ENCODE measurements at places on chromosomes 7 and 10.

DNA sequence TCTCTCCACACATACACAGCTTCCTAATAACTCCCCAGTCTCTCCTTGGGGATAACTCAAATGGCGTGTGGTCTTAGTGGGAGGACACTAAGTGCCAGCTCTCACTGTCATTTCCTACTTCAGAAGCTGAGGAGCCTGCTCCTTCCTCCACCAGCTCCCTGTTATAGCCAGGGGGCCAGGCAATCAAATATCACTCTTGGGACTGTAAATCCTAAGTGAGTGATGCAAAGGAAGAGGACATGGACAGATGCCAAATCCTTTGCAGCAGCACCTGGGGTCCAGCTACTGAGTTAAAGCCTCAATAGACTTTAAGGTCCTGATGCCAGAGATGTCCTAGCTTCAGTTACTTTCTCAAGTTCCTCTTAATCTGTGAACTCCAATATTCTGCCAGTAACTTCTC is 34.1 kb downstream of the SEM1 start:
- DNase-seq, result no peak

GRCh38 chr7:127807829-127808228 is 155.8 kb downstream of the SND1 start:
- DNase-seq, result no peak

- no peak for DNase-seq
These were observed 45.1 kb downstream of the CHN2 start for GRCh38 chr7:29239638-29240037.

GRCh38 chr10:83427101-83427500 is 712.2 kb upstream of the GHITM start:
- no peak for DNase-seq

DNA sequence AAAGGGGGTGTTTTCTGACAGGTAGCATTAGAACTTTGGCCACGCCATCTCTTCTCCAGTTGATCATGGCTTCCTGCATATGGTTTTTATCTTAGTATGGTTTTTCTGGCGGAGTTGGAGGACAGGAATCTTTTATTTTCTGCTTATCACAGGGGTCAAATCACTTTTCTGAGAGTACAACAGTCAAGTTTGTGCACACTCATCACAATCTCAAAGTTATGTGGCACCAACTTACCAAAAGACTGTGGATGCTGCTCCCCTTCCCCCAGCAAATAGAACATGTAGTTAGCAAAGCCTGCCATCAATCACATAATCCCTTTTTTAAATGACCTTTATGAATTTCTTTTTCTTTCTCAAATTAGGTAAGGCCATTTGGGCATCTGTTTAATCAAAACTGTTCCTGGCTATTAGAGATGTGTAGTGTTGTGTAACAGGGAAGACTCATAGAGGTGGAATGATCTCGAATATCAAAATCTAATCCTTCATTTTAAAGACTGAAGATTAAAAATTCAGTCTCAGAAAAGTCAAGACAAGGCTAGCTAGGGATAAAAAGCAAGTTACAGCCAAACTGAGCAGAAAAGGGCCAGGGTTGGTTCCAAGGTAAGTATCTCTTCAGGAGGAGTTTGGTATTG is 3.8 kb upstream of the CH25H start:
- no peak for DNase-seq

DNA sequence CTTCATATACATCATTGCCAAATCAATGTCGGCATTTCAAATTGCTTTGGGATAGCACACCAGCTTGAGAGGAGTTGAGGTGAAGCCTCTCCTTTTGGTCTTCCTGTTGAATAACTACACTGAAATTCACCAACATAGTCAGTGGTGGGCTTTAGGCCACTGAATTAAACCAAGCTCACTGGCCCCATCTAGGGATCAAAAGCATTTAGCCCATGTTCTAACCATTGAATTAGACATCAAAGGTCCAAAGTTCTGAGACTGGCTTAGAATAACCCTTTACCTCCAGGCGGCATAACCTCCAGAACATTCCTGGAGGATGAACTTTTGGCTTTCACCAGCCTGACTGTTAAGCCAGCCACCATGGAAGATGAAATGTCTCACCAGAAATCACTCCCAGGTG is 54.6 kb downstream of the BPGM start:
- DNase-seq, result no peak

- DNase-seq, result no peak
These were observed 3.0 kb upstream of the CYP2W1 start for GRCh38 chr7:979886-980571.

GRCh38 chr7:99573257-99573656 is 14.8 kb downstream of the ZNF655 start:
- no peak for DNase-seq

GRCh38 chr7:94883616-94884015 is 23.8 kb upstream of the PPP1R9A start:
- no peak for DNase-seq

GRCh38 chr7:27146491-27147198 is 929 bp downstream of the HOXA6 start:
- DNase-seq, result no peak

DNA sequence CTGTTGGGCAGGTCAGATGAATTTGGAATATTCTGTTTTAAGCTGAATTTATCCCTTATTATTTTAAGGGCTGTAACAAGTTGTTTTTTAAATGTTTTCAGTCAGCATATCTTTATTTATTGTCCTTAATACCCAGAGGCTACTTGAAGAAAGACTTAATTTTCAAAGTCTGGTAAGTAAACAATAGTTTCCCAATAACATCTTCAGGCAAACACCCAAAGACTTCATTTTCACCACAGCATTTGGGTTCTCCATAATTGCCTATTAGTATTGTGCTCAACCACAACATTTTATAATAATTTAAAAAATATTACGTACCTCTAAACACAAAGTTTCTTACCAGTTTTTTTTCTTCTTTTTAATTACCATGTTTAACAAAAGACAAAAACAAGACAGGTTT is 60.0 kb upstream of the MKLN1 start:
- no peak for DNase-seq

GRCh38 chr7:101173752-101174244 is 6.3 kb downstream of the NAT16 start:
- peak; percentile 85 for DNase-seq

- no peak for DNase-seq
These were observed 179.3 kb downstream of the TFEC start for GRCh38 chr7:115851291-115851690.

GRCh38 chr7:44281811-44282600 is 43.4 kb downstream of the CAMK2B start:
- peak; percentile 38 for DNase-seq

GRCh38 chr10:100395626-100396025 is 48.6 kb downstream of the SCD start:
- no peak for DNase-seq

DNA sequence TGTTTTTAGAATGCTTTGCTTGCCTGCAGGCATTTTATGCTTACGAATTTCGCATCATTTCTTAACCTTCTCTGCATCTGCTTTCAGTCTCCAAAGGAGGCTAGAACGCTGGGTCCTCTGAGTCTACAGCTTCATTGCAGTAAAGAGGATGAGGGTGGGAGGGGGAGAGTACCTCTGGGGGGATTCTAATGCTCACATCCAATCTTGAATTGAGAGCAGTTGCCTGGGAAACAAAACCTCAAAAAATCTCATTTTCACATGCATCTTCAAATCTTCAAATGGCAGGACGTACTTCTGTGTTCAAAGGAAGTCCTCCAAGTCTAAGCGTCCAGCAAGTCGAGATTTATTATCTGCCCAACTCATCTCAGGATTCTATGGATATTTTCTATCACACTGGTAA is 100.7 kb upstream of the PRKCQ start:
- DNase-seq, result no peak

- DNase-seq, result no peak
These were observed 265.5 kb downstream of the ANKRD30A start for GRCh38 chr10:37390926-37391325.

DNA sequence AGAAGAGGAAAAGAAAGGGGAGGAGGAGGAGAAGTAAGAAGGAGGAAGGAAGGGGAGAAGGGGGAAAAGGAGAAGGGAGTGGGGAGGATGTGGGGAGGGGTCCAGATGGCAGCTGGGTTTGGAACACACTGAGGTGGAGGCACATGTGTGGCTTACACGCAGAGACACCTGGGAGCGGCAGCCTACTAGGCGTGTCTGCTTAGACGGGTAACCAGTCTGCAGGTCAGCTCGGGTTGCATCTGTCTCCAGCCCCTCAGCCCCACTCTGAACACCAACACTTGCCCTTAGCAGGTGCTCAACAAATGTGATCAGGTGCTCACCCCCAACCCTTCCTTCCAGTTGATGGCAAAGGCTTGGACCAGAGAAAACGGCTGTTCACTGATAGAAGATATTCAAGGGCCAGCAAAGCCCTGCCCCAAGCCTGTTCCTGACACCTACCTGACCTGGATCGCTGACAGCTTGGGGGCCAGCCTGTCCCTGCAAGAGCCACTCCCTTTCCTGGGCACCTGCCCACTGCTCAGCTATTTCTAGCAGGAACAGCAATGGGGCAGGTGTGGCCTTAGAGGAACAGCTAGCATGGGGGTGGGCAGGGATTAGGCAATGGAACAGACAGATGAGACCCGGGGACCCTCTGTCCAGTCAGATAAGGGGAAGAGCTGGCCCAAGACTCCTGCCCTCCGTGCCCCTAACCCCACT is 70.5 kb downstream of the SH3PXD2A start:
- no peak for DNase-seq

- DNase-seq, result no peak
These were observed 181.8 kb upstream of the MDFIC start for GRCh38 chr7:114740095-114740494.

GRCh38 chr10:1255118-1255517 is 198.9 kb downstream of the WDR37 start:
- DNase-seq, result no peak

- no peak for DNase-seq
These were observed 626.3 kb downstream of the POM121L12 start for GRCh38 chr7:53661645-53662217.

DNA sequence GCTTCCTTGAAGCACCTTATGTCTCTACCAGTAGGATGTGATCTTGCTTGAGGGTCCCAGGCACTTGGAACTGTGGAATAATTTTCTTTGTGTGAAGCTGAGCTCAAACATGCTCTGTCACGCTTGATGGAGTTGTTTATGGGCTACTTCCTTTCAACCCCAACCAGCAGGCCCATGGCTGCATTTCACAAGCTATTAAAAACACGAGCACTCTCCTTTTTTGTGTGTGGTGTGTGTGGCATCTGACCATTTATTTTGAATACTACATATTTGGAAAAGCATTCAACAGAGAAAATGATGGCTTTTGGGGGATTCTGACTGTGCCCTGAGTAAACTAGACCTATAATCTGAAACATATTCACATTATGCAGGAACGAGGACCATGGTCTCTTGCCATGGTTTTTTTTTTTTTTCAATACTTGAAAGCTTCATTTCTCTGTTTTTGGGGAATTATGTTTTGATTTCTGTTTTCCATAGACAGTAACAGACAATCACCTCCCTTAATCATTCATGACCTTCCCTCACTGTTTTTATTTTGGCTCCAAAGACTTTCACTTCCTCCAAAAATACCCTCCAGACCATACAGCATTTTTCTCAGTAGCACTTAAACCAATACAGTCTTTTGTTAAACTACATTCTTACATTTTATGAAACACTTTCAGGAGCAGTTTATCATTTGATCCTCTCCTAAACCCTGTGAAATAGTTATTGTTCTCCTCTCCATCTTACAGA is 233.6 kb upstream of the BMPER start:
- no peak for DNase-seq

DNA sequence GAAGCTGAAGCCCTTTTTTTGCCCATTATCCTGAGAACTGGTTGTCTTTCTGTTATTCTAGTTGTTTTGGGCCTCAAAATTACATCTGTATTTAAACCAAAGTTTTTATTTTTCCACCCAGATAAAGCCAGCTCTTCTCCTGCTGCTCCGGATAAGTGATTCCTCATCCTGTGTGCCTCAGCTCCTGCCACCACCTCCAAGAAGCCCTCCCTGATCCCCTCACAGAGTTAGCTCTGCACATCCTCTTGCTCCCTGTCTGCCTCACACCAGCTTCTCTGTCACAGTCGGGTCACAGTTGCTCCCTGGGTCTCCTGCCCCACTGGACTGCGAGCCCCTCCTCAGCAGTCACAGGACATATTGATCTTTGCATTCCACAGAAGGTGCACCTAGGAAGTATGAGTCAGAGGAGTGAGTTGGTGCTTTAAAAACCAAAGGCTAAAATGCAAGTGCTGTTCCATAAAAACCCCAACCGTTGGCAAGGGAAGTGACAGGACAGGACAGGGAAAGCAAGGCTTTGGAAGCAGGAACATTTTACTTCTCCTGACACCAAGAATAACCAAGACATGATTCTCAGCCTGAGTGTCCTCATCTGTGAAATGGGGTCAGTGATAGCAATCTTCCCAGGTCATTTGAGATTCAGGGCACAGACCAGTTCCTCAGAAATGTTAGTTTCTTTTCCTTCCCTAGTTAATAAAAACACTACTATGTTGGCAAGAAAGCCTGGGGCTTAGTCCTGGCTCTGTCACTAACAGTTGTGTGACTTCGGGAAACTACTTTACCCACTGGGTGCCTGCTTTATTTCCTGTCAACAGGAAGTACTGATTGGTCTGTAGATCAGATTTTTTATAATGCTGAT is 36.5 kb upstream of the EEPD1 start:
- DNase-seq, result no peak

DNA sequence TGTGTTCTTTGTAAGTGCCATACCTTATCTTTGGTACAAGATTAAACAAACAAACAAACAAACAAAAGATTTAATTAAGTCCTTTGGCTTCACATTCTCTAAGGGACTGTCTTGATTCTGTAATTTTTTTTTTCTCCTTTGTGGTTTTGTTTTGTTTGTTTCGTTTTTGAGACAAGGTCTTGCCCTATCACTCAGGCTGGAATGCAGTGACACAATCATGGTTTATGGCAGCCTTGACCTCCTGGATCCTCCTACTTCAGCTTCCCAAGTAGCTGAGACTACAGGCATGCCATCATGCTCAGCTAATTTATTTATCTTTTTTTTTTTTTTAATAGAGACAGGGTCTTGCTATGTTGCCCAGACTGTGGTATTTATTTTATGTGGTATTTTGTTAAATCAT is 165.8 kb downstream of the LRRC4 start:
- no peak for DNase-seq

- no peak for DNase-seq
These were observed at the start of gene MACC1 for GRCh38 chr7:20217193-20217948. MACC1 (minus strand) TSS chr7:20217384; CDS start chr7:20161862, 55,522 bp downstream.

DNA sequence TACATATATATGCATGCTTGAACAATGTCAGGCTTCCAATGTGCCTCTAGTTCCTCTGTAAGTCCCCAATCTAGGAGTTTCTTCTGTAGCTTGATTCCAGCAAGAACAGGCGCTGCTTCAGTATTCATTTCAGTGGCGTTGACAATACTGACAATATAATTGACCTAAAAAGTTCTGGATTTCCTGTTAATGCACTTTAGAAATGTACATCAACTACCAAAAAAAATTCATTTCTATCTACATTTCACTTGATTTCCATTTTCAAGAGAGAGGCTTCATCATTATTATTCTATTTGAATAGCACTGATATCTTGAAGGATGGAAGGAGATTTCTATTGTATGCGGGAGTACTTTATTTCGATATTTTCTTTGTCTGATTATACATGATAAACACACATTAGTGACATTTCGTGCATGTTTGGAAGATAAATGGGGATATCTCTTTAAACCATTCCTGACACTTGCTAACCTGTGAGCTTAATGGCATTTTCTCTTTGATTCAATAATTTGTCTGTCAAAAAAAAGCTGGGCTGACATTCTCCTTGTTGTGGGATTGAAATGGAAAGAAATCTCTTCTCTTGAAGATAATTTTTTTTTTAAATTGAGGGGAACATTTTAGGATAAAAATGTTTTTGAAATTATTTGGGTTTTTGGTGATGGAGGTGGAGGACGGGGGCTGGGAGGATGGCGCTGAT is 568.2 kb downstream of the LRMDA start:
- no peak for DNase-seq

- DNase-seq, result peak; percentile 55
These were observed 3.9 kb downstream of the LRWD1 start for GRCh38 chr7:102468478-102469350.

Measured in activated effector memory CD4-positive, alpha-beta T cell treated with anti-CD3 and anti-CD28 coated beads, Interleukin-2, amount 50 U/mL, for 16 hours (primary cell).